H9 (cell line): ENCODE measurements at places on chromosomes 6 and 20. TPM values are rescaled to one million over a fixed set of nuclear protein-coding genes. Genes with fewer than 3 reads are reported as not detected.

The PHF3 gene
- 60.8 and 66.6 TPM in 2 replicates for total RNA-seq

DNA sequence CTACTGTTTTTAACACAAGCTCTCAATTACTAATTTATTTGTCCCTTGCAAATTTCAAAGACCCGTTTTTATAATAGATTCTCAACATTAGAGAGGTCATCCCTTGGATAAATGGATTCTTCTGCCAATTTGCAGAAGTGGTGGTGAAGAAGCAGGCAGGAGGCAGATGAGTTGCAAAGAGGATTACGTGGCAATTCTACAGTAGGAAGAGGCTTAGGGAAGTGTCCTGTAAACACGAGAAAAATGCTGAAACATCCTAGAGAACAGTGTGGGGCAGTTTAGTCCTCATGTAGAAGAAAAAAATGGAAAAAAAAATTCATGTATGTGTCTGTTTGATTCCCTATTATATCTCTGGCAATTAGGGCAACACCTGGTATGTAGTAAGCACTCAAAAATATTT is 87.6 kb downstream of the BMP2 start:
- DNase-seq, result no peak

The SLC17A9 gene
- total RNA-seq, result 19.9 and 20.9 TPM in 2 replicates

The SIRPD gene
- total RNA-seq, result not detected in 2 replicates

DNA sequence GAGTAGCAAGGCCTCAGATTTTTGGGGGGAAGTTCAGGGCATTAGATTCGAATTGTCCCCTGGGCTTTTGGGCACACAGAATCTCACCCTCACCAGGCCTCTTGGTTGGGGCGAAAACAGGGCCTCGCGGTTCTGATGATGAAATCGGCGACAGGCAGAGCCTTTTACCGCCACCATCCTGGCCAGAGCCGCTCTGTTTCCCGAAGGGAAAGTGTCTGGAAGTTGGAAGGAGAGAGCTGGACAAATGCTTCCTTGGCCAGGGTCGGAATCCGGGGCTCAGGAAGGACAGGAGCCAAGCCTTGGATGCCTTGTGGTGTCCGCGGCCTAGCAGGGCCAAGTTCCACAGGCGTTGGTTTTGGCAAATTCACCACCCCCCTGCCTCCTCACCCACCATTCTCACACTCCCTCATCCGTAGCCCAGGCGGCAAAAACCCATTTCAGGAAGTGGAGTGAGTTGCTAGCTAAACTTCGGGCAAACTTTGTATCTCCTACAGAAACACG is 3.5 kb upstream of the TFAP2A start:
- DNase-seq, result no peak

DNA sequence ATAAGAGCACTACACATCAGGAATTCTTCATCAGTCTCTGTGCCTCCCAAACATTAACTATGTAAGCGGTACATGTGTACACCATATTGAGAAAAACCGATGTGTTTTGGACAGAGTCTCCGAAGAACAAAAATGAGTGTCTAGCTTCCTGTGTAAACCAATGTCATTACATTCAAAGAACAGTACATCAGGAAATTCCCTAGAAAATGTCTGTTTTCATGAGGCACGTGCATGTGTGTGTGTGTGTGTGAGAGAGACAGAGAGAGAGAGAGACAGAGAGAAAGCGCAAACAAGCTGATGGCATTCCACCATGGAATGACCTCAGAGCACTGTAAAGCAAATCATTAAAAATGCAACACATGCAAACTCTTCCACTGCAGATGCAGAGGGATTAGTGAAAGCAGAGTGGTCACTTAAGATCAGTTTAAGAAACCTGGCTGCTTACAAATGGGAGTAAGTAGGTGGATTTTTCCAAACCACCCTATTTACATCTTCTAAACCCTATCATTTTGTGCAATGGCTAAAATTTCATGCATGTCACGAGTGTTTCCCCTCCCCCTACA is 133.9 kb downstream of the HIVEP2 start:
- no peak for DNase-seq

GRCh38 chr6:169452117-169452868 is 198.6 kb upstream of the THBS2 start:
- no peak for DNase-seq

The CTAGE9 gene
- total RNA-seq, result 0.13 TPM in 1 of 2 replicates, not detected in the other

DNA sequence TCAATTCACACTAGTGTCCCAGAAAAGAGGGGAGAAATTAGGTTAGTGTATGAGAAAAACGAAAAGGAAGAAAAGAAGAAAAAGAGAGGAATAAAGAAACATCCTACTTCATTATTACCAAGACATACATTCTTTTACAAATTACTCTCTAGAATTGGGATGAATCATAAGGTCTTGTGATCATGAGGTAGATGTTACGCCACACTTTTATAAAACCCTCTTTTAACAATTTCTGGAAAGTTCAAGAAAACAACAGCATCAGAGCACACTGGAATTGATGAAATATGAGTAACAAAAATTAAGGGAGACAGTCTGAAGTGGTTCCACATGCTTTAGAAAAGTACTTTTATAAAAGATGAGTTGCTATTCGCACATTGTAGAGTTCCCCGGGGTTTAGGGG is 32.6 kb upstream of the NRSN1 start:
- DNase-seq, result no peak

- no peak for DNase-seq
These were observed 87.1 kb downstream of the OGFRL1 start for GRCh38 chr6:71375676-71376075.

DNA sequence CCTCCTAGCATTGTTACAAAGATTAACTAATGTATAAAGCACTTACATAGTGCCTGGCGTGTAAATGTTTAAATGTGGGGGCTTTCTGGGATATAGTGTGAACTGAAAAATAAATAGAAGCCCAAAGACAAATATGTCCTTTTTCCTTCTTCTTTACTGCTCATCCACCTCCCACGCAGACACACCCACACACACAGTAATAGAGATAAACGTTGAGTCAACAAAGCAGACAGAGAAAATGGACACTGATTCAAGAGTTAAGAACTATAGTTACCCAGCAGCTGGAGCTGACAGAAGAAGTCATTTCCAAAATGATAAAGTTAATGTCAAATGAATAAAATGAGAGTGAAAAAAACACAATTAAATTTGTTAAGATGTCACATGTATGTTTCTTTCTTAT is 68.3 kb downstream of the FHL5 start:
- no peak for DNase-seq

DNA sequence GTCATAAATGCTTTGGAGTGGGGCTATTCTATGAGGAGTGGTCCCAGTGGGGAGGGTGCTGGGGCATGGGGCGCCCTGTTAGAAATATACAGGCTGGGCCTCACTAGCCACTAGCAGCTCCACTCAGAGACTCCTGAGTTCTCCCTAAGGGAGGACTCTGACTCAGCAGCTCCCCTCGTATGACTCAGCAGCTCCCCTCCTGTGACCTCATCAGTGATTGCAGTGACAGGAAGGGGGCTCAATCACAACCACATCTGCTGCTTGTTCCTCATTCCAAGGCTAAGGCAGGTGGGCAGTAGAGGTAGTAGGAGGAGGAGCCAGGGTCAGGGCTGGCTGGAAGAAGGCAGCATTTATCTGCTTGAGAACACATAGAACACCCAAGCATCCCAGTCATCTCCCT is 73.7 kb downstream of the PRND start:
- peak; percentile 56 for DNase-seq

The BCKDHB gene
- 26.6 and 28.5 TPM in 2 replicates for total RNA-seq

The SAMD5 gene
- 0.04 and 0.29 TPM in 2 replicates for total RNA-seq

The GPR63 gene
- 5.2 and 5.9 TPM in 2 replicates for total RNA-seq

DNA sequence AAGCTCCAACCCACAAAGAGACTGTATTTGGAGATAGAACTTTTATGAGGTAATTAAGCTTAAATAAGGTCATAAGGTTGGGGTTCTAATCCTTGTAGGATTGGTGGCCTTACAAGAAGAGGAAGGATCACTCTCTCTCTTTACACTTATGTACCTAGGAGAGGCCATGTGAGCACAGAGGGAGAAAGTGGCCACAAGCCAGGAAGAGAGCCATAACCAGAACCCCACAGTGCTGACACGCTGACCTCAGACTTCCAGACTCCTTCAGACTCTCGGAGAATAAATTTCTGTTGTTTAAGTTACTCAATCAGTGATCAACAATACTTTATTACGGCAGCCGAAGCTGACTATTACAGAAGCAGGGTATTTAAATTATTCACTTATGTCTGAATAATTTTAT is 430.5 kb upstream of the EPHA7 start:
- DNase-seq, result no peak

The SNAI1 gene
- 6.4 and 7.0 TPM in 2 replicates for total RNA-seq

GRCh38 chr6:48075181-48075580 is 35.8 kb downstream of the PTCHD4 start:
- no peak for DNase-seq

GRCh38 chr6:83867527-83868161 is 8.2 kb downstream of the CYB5R4 start:
- no peak for DNase-seq

DNA sequence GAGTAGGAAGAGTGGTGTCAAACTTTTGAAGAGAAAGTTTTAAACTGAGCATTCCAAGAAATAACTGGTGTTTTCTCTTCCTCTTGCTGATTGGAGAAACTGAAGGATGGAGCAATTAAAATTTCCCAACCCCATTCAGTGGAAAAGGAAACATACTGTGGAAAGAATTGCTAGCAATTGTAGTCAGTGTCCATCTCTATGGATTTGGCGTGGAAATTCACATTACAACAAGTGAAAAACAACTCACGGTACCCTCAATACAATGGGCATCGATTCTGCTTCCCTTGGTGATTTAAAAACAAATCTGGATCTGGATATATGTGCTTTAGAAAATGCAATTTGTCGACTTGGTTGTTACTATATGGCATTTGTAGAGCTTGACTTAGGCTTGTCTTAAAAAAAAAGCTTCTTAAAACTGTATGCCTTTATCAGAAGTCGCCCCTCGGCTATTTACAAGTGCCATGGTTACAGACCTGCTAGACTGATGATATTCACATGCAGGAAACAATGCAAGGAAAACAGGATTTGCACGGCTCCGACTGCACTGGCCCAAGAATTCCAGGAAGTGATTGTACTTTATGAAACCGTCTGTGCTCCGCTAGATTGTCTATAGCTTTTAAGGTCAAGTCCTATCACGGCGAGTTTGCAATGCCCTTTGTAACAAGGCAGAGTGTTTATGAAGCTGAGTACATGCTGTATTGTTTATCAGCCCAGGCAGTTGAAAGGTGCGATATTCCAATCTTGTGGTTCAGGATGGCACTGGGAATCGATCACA is 131.7 kb upstream of the PHACTR1 start:
- no peak for DNase-seq

- DNase-seq, result no peak
These were observed 7.1 kb upstream of the ADGRG6 start for GRCh38 chr6:142294679-142295078.

The CCDC170 gene
- 0.07 and 0.26 TPM in 2 replicates for total RNA-seq

DNA sequence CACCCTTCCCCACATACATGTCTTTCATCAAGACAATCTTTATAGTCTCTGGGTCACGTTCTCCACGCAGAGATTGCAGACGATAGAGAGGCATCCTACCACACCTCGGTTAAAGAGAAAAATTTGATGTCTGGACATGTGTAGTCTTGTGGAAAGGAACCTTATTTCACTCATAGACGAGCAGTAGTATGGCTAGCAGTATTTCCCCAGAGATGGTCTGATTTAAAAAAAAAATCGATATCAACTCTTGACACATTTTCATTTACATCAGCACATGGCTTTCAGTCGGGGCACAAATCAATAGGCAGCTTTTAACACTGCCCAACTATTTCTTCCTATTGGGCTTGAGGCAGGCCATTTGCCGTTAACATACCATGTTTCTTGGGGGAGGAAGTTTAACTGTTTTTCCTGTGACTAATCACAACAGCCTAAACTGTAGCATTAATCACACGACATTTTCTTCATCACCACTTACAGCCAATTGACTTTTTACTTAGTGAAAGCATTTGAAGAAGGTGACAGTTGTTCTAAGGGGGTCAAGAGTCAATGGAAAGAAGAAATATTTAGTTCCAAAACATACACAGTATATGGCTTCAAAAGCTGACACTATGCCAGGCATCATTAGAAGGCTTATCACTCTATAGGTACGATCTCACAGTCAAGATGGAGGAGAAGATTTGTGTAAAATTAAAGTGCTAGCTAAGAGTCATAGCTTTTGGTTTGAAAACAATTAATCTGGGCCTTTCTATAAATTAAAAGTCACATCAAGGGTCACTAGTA is 129.5 kb upstream of the HDAC2 start:
- DNase-seq, result no peak

The BPIFB4 gene
- not detected in 2 replicates for total RNA-seq

The FAM83B gene
- 5.2 and 5.7 TPM in 2 replicates for total RNA-seq

- DNase-seq, result peak; percentile 32
These were observed 241.8 kb upstream of the PRDM1 start for GRCh38 chr6:105844275-105844883.

DNA sequence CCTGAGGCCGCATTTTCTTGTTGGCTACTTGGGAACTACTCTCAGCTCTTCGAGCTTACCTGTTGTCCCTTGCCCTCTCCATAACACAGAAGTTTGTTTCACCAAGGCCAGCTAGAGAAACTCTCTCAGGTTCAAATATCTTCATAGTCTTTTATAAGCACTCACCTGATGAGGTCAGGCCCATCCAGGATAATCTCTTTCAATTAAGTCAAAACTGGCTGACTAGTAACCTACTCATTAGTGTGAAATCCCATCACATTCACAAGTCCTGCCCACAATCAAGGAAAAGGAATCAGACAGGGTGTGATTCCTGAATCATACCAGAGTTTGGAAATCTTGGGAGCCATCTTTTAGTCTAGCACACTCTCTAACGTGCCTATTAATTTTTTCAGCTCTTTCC is 195.2 kb upstream of the HS3ST5 start:
- no peak for DNase-seq

The MYLK2 gene
- 0.57 and 0.74 TPM in 2 replicates for total RNA-seq

The CLPSL1 gene
- total RNA-seq, result not detected in 2 replicates

The COL21A1 gene
- 1.4 and 1.8 TPM in 2 replicates for total RNA-seq

DNA sequence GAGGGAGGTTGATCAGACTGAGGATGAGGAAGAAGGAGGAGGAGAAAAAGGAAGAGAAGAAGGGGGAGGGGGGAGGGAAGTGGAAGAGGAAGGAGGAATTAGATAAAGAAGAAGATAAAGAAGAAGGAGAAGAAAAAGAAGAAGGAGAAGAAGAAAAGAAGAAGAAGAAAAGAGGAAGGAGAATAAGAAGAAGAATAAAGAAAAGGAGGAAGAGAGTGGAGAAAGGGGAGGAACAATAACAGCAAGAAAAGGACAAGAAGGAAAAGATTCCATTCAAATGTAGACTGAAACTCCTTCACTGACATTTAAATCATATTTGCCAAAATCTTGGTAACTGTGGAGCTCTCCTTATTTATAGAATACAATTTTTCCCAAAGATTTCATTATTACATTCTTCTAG is 34.3 kb upstream of the RCAN2 start:
- no peak for DNase-seq

The SLC32A1 gene
- 0.24 and 0.33 TPM in 2 replicates for total RNA-seq

The OTOR gene
- not detected in 2 replicates for total RNA-seq
